ENCODE measurements at places on chromosomes 6 and 20.

DNA sequence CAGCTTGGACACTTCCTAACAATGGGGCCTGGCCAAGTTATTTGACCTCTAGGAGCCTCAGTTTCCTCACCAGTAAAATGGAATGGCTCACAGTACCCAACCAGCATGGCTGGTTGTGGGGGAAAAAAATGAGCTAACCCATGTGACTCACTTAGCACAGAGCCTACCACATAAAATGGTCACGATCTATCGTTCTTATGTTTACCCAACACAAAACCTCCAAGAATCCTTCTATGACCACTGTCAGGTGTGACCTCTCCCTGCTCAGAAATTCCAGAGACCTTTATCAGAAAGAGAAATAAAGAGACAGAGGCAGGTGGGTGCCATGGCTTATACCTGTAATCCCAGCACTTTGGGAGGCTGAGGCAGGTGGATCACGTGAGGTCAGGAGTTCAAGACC lies 39.4 kb downstream of the BPIFB1 start:
- DNase-seq = no peak

DNA sequence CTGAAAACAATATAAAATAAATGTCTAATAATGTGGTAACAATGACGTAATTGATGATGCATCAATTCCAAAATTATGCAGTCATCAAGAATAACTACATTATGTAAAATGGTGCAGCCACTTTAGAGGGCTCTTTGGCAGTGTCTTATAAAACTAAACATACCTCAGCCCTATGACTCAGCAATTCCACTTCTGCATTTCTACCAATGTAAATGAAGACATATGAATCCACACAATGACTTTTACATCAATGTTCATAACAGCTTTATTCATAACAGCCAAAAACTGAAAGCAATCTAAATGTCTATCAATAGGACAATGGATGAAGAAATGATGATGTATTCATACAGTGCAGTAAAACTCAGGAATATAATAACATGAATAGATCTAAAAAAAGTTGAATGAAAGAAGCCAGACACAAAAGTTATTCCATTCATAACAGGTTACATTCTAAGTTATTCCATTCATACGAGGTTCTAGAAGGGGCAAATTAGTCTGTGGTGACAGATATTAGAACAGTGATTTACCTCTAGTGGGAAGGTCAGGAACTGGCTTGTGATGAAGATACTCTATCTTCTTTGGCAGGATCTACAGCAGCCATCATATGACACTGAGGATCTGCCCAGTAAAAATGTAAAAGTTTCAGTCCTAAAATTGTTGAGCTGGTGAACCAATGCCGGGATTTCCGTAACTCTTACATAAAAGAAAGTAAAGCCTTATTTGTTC lies 396.1 kb downstream of the PLCB1 start:
- peak; percentile 98 for DNase-seq

GRCh38 chr6:80862756-80863155 lies 756.3 kb downstream of the BCKDHB start:
- no peak for DNase-seq

DNA sequence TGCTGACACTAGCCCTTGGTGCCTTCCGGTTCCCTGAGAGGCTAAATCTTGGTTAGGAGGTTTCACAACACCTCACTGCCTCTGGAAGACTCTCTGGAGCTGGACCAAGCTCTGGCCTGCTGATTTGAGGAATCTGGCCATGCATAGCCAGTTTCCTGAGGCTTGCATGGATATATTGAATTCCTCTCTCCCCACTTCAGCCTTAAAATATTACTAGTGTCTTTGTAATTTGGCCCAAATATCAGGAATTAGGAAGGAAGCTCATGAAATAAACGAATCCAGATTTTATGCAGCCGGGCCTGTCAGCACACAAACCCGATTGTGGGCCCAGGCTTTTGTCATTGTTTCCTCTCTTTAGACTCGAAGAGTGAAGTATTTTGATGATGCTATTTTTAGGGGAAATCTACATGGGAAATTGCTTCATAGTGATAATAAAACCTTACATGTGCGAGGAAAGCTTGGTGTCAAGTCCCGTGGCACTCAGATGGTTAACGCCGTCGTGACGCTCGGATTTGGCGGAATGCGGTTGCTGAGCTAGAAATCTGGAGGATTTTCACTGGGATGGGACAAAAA lies 144.4 kb downstream of the PHACTR3 start:
- no peak for DNase-seq

Data from common myeloid progenitor, CD34-positive (primary cell).